ENCODE measurements at places on chromosomes 1 and 21. TPM values are rescaled to one million over a fixed set of nuclear protein-coding genes. Genes with fewer than 3 reads are reported as not detected.

- DNase-seq: no peak
These were observed 18.0 kb downstream of the OMA1 start for GRCh38 chr1:58528518-58528917.

DNA sequence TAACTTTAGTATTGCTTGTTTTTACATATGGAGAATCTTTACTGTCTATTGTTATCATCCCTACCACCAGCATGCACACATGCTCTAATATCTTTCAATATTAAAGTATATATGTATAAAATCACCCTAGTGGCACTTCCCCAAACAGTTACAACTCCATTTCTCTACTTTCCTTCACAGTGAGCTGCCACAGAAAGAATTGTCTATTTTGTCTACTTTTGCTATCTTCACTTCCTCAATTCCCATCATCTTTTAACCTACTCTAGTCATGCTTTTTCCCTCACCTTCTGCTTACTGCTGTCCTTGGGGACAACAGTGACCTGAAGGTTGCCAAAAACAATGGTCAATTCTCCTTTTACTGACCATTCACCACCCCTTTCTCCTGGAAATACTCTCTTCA lies 59.2 kb downstream of the VCAM1 start:
- DNase-seq: no peak

The OR2T33 gene
- not detected for total RNA-seq

The PRKAA2 gene
- total RNA-seq: 2.0 TPM

- DNase-seq: no peak
These were observed 182.9 kb upstream of the KCND3 start for GRCh38 chr1:112172294-112172882.

The PKN2 gene
- total RNA-seq: 46.8 TPM

DNA sequence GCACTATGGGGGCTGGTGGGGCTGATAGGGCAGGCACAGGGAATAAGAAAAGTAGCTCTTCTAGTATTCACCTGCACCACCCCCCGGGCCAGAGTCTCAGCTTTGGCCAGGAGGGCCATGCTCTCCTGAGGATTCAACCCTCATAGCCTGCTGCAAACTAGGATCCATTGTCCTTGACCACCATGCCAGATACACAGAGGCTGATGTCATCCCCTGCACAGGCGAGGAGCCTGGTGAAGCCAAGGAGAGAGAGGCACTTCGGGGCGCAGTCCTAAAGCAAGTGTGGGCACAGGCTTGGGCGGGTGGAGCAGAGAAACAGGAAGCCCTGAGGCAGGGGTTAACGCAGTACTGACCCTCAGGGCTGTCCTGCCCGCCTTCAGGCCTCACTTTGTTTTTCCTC lies 29.5 kb downstream of the TMEM53 start:
- no peak for DNase-seq

- DNase-seq: no peak
These were observed 37.7 kb upstream of the MAP10 start for GRCh38 chr1:232767305-232768074.

GRCh38 chr1:42932442-42932941 lies 26.2 kb downstream of the SLC2A1 start:
- no peak for DNase-seq

The GPR61 gene
- total RNA-seq: not detected

GRCh38 chr1:89998306-89998705 lies 3.4 kb downstream of the ZNF326 start:
- DNase-seq: no peak

The SPRR2G gene
- not detected for total RNA-seq

DNA sequence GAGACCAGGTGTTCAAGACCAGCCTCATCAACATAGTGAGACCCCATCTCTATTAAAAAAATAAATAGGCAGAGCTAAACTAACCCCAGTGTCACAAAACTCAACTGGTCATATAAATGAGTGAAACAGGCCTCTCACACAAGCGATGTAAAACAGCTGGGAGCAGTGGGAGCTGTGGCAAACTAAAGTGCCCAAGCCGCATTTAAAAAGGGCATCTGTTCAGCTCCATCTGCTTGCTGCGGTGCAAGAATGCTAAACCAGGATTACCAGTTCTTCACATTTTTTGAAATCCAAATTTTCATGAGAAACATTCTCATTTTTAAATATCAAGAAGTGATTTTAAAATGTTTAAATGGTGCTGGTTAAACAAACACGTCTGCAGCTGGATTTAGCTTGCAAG lies 50.0 kb upstream of the WNT2B start:
- DNase-seq: no peak

GRCh38 chr1:182829285-182829932 lies 9.7 kb upstream of the DHX9 start:
- no peak for DNase-seq

DNA sequence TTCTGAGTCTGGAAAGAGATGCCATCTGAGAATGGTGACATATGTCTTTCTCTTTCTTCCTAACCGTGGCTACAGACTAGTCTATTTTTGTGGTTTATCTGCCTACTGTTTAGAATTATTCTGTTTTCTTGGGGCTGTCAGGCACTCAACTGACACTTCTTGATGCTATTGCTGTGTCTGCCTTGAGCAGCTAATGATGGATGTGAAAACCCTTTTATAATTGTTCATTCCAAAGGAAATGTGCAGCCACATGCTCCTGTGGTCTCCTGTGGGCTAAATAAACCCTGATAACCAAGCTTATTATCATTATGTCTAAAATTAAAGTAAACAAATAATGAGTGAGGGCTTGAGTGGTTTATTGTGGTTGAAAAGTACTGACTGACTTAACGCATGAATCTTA lies 52.7 kb upstream of the CXADR start:
- DNase-seq: no peak

DNA sequence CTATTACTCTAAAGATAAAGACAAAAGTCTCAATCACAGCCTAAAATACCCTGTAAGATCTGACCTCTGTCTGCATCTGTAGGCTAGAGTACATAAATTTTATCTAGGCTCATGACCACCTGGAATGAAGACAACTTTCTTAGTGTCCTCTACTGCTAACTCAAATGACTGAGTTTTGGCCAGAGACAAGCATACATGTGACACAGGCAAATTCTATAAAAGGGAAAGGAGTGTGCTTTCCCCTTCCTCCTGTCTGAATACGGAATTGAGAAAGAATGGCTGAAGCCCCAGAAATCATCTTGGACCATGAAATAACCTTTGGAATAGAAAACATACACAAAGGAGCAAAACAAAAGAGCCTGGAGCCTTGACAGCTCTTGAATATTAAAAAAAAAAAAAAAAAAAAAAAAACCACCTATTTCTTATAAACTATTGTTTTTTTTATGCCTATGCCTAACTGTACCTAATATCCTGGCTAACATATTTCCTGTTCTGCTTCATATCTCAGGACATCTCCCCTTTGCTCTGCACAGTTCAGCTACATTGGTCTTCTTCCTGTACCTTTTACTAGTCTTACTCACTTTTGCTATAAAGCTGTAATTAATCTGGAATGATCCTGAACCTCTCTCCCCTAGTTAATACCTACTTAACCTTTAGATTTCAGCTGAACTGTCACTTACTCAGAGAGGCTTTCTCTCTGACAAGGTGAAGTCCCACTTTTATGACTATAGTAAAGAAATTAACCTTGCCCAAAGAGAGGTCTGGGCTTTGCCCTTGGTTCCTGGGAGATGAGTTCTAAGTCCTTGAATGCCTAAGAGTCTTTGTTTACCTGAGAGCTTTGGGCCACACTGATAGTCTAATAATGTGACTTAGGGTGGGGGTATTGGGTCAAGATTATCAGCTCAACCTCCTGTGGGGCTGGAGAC lies 16.1 kb downstream of the UCHL5 start:
- DNase-seq: no peak

The DSCAM gene
- not detected for total RNA-seq

The CELA2A gene
- not detected for total RNA-seq

The FMO3 gene
- total RNA-seq: 1.6 TPM

DNA sequence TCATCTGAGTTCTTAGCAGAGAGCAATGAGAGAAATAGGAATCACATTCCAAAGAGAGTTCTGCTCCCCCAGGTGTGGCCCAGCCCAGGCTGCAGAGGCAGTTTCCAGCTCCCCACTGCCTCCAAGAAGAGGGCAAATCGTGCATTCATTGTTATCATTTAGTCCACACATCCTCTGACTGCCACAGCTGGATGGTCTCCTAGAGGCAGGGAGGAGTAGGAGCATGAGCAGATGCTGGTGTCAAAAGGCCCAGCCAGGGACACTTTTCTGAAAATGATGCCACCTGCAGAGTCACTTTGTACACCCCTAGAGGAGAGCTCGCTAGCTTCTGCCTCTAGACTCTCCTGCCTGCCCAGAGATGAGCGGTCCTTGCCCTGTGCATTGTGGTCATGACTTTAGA lies 33.6 kb upstream of the GNPAT start:
- DNase-seq: no peak

DNA sequence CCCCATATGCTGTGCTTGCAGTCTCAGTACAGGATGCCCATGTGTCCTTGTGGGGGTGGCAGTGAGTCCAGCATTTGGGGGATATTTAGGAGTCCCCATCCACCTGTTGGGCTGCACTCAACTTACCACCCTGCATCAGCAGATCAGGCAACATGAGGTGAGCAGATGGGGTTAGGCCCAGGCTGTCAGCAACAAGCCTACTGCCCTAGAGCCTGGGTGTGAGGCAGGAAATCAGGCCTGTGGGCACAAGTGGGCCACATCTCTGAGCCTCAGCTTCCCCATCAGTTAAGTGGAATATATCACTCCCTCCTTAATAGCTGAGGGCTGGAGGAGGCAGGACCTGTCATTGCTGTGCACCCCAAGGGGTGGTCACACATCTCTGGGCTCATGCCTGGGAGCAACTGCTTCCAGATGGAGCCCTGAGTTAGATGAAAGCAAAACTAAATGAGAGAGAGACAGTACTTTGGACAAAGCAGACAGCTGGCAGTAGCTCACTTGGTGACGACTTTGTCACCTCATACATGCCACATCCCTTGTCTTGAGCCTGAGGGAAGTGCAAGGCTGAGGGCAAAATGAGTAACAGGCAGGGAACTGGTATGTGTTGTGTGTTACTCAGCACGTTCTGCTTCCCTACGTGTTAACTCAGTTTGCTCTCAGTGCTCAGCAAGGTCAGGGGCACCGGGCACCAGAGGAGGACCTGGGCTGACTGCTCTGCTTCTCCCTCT lies 48.4 kb downstream of the TRIM11 start:
- DNase-seq: no peak

GRCh38 chr1:201245082-201245481 lies 38.2 kb upstream of the PKP1 start:
- no peak for DNase-seq

The NAV1 gene
- total RNA-seq: 288 TPM

The KPRP gene
- not detected for total RNA-seq

- DNase-seq: no peak
These were observed 131.2 kb downstream of the AK5 start for GRCh38 chr1:77412820-77413530.

The LCE1D gene
- not detected for total RNA-seq

The COL16A1 gene
- total RNA-seq: 90.7 TPM

The ALX3 gene
- total RNA-seq: not detected

The TNFAIP8L2 gene
- total RNA-seq: not detected

The KIF17 gene
- 0.11 TPM for total RNA-seq

All from osteocyte (in vitro differentiated cells).